Tongue (tissue), 3 donors: ENCODE measurements at places on chromosomes 11 and 22.

- no peak for DNase-seq
These were observed 146.5 kb downstream of the CACNA1I start for GRCh38 chr22:39717099-39717498.

DNA sequence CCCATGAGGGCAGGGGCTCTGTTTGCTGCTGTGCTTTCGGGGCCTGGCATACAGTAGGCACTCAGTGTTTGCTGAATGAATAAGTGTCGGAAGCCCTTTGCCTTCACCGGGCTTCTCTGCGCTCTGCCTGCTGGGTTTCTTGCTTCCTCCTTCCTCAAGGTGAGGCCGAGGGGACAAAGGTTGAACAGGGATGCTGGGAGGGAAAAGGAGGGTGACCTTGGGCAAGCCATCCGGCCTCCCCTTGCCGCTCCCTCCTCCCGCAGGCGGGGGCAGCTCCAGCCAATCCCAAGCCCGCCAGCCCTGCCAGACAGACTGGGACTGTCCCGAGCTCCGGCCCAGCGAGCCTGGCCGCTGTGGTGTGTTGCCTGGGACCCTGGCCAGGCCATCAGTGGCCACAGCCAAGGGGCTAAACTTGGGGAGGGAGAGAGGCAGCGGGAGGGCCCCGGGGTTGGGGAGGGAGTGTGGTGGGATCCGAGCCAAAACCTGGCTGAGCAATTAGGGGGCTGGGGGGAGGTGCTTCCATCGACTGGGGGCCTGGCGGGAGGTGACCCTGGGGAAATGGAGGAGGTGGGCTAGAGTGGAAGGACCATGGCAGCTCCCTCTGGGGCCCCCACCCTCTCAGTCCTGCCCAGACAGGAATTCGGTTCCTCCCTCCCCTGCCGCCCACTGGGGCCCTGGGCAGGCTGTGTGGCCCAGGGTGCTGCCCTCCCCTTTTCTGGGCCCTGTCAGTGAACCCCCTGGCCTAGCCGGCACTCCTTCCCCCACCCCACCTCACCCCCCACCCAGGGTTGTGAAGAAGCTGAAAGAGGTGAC, 3.4 kb upstream of the RCOR2 start:
- peak; percentile 62 for DNase-seq

- DNase-seq = peak; percentile 93
These were observed 46.4 kb downstream of the EIF3F start for GRCh38 chr11:8033305-8034105.

DNA sequence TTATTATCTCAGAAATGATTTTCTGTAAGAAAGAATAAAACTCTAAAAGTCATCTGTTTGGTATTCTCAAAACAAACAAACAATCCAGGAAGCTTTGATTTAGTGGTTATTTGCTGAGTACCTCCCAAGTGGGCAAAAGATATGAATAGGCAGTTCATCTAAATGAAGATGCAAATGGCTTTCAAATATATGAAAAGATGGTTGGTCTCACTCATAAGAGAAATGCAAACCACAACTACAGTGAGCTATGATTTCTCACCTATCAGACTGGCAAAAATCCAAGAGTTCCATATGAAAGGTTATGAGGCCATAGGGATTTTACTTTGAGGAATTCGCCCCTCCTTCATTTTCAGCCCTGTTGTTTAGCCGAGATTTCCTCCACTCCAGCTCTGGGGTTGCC, 11.3 kb upstream of the P2RY2 start:
- DNase-seq = no peak

DNA sequence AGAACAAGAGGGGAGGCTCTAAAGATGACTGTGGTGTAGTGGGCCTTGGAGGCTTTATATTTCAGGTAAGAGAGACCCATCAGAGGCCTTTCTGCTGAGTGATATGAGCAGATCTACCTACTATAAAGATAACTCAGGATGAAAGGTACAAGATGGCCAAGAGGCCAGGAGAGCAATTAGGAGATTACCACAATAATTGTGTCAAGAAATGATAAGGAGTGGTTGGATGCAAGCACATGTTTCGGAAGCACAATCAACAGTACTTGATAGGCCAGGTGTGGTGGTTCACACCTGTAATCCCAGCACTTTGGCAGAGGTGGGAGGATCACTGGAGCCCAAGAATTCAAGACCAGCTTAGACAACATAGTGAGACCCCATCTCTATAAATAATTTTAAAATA, 43.8 kb downstream of the SIK3 start:
- no peak for DNase-seq

GRCh38 chr11:7597620-7598019, 75.7 kb downstream of the CYB5R2 start:
- DNase-seq = peak; percentile 73
